ENCODE measurements at places on chromosomes 11 and 22.

DNA sequence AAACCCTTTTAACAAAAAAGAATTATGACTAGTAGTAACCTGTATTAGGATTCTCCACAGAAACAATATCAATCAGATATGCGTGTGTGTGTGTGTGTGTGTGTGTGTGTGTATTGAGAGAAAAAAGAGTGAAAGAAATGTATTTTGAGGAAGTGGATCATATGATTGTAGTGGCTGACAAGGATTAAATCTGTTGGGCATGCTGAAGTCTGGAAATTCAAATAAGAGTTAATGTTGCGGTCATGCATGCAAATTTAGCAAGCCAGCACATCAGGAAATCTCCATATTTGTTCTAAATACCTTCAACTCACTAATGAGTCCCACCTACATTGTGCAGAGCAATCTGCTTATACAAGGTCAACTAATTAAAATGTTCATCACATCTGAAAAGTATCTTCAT lies 46.8 kb upstream of the IGLL5 start:
- DNase-seq: peak; percentile 25

GRCh38 chr11:70174547-70175235 lies 28.4 kb upstream of the FADD start:
- DNase-seq: no peak

DNA sequence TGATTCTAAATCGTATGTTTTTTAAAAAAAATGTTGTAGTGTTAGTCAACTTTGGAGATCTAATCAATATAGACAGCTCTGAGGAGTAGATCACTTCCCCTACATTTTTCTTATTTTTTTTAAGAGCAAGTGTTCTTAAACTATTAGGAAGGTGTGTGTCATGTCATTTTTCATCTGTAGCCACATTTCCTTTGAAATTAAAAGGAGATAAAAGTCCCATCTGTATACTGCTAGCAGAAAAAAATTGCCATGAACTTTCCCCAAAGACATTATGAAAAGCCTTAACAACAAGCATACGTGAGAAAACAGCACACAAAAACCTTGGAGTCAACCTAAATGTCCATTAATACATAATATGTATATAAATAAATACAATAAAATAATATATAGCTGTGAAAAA lies 286.6 kb downstream of the ETS1 start:
- no peak for DNase-seq

GRCh38 chr11:46557684-46558151 lies 36.1 kb downstream of the AMBRA1 start:
- no peak for DNase-seq

- no peak for DNase-seq
Measured at GRCh38 chr22:23107487-23108248, 34.1 kb downstream of the RSPH14 start.

- DNase-seq: no peak
Measured at GRCh38 chr11:81569999-81570398, 1163.7 kb downstream of the FAM181B start.

DNA sequence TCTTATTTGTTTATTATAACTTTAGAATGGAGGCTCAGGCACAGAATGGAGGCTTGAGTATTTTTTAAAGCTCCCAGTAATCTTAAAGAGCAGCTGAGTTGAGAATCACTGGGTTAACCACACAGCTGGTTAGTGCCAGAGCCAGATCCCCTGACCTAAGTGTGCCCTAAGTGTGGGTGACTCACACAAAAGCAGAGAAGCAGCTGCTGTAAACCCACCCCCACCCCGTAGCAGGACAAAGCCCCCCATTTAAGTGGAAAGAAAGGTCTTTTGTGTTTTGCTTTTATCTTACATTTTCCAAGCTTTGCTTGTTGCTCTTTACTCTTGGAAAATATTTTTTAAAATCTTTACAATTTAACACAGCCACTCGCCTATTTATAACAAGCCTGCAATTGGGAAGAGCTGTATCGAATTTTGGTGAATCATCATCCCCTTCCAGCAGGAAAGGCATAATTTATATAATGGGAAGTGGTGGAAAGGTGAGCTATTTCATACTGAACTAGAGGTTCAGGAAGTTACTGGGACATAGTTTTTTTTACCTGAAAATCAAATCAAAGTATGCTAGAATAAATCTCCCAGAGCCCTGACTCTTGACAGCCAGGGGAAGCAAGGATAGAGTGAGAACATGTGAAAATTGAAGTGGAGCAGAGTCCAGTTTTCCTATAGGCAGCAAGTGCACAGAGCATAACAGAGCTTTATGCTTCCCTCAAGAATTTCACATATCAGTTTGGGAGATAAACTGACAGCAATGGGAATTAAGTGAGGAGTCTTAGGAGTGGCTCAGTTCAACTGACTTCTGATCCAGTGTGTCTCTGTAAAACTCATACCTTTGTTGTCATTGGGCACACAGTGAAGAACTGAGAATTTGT lies 405.7 kb downstream of the AASDHPPT start:
- DNase-seq: no peak

DNA sequence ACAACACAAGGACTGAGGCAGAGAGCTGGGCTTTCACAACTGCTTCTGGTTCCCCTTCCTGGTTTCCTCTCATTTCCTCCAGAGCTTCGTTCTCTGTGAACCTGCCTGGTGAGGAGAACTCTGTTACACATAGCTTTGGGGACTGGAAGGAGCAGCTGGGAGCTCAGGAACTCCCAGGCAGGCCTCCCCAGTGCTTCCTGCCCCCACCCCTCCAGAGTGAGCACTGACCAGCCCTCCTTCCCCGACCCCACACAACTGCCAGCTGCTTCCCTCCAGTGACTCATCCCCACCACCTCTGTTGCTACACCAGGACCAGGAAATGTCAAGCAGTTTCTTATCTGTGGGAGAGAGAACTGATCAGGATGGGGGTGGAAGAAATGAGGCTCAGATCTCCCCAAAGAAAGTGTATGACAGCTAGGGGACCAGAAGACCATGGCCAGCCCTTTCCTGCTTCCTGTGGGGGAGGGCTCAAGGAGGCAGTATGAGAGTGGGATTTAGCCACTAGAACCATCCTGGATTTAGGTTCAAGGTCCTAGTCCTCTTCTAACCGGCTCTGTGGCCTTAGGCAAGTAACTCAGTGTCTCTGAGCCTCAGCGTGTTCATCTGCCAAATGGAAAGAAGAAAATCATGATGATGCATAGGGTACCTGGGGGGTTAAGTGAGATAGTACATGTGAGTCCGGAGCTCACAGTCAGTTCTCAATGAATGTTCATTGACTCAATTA lies 4.5 kb upstream of the TP53I11 start:
- DNase-seq: no peak

DNA sequence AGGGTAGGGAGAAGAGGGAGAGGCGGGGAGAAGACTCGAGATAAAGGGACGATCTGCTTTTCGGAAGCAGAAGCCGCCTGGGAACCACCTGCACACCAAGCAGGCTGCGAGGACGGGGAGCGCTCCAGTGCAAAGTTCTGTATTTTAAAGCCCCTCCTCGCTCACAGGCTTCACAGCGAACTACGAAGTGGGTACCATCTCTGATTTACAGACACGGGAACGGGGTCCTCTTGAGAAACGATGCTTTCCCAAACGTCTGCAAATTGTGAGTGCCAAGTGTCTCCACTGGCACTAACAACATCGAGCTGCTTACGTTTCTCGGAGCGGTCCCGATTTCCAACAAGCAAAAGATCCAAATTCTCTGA lies 700 bp upstream of the STX3 start:
- DNase-seq: peak; percentile 33

DNA sequence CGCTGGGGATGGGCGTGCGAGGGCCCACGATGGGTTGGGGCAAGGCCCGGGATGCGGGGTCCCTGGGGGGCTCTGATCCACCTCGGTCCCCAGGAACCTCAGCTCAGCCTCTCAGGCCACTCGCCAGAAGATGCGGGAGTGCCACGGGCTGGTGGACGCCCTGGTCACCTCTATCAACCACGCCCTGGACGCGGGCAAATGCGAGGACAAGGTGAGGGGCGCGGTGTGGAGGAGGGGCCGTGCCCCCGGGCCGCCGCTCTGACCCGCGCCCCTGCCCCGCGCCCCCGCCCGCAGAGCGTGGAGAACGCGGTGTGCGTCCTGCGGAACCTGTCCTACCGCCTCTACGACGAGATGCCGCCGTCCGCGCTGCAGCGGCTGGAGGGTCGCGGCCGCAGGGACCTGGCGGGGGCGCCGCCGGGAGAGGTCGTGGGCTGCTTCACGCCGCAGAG lies 6.3 kb downstream of the PKP3 start:
- DNase-seq: no peak

- no peak for DNase-seq
Measured at GRCh38 chr22:38450234-38450797, 4.7 kb downstream of the KCNJ4 start.

Data from germinal center (tissue), 1 donor.